Central memory CD4-positive, alpha-beta T cell (primary cell): ENCODE measurements at places on chromosomes 7 and 10.
A peak's percentile ranks its signal among the peaks of the same experiment; 100 is the strongest.

DNA sequence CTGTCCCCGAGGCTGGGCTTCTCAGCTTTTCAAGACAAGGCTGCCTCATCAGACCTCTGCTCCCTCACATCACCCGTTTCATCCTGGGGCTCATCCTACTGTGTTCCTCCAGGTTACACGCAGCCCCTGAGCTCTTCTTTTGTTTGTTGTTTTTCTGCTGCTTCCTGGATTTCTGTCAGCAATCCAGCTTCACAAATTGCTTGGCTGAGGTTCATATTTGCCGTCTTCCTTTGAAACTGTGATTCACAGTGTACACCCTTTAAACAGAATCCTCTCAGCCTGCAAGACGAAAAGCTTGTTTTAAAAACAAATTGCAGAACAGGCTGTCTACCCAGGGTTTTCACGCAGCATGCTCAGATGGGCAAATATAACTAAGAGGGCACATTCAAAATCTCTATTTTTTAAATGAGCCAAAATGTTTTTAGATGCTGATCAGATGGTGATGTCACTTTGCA, 39.1 kb upstream of the PARD3 start:
- DNase-seq: no peak

- DNase-seq: no peak
Observed at GRCh38 chr10:5840314-5841307, 27.4 kb upstream of the GDI2 start.

DNA sequence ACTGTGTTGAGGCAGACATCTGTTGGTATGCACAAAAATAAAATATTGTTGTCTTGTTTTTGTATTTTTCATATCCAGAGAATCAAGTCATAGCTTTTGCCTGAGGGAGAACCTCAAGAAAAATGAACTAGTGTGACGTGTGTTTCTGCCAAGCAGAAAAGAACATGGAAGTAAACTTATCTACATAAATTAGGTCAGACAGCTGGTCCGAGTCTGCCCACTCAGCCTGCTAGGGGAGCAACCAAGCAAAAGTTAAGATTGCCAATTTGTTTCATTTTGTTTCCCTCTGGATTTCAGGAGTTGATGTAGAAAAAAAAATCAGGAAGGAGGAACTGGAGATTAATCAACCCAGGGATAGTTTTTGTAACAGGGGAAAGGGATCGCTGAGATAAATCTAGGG, 572.4 kb upstream of the LRRTM3 start:
- no peak for DNase-seq

DNA sequence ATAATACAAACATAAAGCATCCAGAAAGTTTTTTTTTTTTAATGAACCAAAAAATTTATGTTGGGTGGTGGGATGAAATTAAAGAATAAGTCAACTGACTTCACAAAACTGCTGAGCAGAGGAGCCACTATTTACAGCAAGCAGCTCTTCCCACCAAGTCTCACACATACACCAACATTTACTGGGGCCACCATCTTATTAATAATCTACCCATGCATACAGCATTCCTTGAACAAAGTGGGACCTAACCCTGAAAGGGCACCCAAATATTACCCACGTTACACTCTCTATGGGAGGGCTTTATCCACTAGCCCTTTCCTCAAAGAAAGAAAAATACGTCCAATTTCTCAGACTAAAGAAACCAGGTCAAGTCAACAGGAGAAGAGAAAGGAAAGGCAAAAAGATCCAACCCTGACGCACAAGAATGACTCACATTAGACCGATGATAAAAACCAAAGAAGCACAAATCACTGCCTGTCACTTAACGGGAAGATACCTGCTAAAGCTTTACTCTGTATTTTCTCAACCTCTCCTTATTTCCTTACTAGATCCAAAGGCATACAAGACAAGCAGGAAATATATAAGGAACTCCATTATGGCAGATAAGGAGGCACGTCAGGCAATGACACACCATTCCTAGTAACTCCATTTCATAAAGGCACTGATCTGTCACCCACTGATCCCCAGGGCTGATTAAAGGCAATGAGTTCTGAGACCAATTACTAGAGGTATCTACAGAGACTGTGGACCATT, 141.8 kb upstream of the ASAH2 start:
- no peak for DNase-seq

- DNase-seq: no peak
Observed at GRCh38 chr7:36048902-36049240, 104.2 kb upstream of the EEPD1 start.

DNA sequence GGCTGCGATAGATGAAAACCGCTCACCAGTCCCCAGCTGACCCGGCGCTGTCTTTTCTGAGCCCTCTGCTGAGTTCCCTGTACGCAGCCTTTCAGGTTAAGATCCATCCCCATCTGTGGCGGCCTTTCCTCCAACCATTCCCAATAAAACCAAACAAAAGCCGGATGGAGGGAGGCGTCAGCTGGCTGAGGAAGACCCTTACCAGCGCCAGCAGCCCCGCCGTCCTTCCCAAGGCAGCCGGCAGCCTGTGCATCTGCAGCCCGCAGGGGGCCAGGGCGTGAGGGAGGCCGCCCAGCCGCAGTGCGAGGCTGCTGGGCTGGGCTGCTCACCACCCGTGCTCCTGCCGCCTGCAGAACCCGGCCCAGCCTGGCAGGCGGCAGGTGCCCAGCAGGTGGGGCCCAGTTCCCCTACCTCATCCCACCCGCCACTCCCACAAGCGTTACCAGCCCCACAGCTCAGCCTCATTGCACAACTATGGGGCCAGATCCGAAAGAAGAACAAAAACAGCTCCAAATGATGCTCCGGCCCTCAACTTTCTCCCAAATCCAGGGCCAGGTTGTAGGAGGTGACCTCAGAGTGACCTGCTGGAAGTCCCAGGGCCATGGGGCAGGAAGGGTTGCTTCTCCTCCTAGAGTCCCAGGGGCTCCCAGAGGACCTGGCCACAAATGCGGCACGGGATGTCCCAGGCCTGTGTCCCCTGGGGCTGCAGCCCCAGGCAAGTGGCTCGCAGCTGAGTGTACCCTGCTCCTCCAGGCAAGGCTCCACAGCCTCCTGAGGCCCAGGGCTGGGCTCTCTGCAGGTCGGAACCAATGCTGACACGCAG, 23.8 kb downstream of the PAPOLB start:
- DNase-seq: no peak

DNA sequence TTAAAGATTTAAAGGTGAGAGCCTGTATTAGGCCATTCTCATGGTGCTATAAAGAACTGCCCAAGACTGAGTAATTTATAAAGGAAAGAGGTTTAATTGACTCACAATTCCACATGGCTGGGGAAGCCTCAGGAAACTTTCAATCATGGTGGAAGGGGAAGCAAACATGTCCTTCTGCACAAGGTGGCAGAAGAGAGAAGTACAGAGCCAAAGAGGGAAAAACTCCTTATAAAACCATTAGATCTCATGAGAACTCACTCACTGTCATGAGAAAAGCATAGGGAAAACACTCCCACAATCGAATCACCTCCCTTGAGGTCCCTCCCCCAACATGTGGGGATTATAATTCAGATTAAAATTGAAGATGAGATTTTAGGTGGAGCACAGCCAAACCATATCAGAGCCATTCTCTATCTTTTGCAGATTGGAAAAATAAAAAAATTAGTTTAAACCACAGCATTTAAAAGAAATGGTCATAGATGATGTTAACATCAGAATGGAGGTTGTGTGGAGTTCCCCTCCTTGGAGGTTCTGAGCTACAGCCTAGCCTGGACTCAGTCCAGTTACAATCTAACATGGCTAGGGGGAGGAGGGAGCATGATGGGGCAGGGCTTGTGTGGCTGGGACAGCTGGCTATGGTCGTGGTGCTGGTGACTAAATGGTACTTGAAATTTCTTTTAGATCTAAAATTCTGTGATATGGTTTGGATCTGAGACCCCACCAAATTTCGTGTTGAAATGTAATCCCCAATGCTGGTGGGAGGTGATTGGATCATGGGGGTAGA, 33.1 kb downstream of the GSTO2 start:
- DNase-seq: no peak

DNA sequence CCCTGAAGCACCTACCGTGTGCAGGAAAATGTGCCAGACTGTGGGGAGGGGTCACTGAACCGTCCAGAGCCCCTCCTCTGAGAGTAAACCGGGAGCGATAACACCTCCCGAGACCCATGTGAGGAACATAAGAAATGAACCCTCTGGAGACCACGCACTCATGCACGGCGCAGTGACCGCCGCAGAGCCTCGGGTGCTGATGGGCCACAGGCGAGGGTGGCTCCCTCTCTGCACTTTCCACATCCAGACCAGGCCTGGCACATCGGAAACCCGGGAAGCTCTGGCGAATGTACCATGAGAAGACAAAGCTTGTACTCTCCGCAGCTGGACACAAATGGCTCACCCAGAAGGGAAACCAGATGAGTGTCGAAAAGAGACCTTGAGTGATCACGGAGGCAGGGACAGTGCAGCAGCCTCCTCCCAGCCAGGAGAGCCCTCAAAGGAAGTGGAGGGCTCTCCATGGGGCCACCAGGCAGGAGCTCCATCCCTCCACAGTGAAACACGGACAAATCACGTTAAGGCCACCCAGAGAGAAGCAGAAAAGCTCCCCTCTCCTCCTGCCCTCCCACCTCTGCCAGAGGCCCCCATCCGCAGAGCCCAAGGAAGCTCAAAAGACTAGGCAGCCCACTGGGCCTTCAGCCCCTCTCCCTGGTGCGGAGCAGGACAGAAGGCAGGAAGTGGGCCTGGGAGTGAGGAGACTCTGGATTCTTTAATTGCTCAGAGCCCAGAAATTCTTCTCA, 178.1 kb upstream of the PPP2R2D start:
- DNase-seq: no peak

DNA sequence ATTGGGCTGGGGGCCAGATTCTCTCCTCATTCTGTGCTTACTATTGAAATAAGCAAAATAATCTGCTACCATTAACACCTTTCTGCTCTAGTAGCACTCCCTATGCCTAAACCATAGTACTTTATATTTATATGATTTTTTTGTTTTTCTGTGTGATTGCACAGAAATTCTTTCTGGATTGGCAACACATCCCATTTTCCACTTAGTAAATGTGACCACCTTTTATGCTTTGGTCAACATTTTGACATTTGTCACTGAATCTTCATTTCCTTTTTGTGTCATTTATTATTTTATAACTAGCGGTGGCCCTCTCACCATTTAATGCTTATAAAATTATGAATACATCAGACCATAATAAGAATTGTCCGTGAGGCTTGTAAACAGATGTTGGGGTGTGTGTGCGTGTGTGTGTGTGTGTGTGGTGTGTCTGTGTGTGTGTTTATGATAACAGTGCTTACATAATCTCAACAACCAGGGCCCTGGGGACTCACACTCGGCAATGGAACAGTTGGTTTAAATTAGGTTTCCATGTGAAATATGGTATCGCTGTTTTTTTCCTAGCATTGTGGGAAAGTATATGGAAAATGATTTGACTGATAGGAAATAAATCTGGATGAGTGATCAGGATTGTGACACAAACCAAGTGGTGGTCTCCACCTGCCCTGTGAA, 138.9 kb downstream of the NOC3L start:
- no peak for DNase-seq

DNA sequence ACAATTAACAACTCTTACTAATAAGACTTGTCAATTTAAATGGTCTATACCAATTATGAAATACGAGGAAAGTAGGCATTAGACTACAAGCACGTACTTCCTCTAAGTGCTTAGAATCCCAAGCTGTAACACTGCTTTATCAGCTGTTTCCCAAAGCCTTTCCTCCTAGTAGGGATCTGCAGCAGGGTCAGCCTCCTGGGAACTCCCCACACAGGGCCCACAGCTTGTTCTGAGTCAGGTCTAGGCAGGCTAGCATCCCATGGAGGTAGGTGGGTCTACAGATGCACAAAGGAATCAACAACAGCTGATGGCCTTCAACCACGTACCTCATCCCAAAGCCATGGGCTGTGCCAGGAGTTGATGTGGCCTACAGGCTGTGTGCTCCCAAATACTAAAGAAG, 14.7 kb downstream of the MMS19 start:
- DNase-seq: no peak

DNA sequence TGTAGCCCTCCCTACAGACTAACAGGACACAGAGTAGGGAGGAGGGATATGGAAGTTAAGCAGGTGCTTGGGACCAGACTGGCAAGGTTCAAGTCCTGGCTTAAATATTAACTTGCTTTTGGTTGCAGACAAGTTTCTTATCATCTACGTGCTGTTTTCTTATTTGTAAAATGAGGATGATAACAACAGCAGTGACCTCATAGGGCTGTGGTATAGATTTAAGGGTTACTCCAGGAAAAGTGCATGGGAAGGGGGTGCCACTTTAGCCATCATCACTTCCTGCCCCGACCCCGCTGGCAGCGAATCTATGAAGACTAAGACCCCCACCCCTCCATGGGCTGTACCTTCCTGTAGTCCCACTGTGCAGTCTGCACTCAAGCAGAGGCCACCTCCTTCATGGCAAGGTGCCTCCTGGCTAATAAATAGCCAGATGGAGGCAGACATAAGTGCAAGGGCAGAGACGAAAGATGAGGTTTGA, 250.2 kb downstream of the COBL start:
- DNase-seq: no peak

DNA sequence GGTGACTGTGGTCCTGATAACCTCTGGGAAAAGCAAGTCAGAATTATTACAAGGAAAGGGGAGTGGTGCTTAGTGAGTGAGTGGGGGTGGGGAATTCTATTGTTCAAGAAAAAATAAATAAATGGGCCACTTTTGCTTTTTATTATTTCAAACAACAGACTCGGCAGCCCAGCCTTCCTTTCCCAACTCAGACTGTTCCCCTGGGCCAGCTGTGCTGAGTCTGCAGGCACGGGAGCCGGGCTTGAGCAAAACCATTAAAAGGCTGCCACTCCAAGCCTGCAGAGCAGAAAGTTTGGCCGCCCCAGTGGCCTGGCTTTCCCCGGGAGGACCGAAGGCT, 90.0 kb downstream of the PLXNA4 start:
- DNase-seq: no peak

DNA sequence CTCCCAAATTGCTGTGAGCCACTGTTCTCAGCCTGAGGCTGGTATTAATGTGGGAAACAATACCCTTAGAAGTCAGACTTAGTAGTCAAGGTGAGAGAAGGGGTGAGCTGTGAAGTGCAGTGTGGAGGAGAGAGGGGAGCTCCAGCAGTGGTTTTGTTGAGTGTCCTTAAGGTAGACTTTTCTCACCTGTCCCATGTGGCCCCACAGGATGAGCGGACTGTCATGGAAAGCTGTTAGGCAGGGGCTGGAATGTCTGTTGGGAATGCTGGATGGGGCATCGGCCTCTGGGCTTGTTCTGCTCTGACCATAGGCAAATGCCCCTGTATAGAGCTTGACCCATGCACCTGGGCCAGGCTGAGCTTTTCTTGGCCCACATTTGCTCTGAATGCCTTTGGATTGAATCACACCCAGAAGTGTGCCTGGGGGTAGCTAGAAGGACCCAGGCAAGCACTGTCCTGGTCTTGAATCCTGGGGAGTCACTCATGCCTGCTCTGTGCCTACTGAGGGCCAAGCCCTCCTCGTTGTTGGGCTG, 36.3 kb upstream of the SH2D4B start:
- DNase-seq: no peak

GRCh38 chr7:143372070-143372469, 9.1 kb upstream of the ZYX start:
- peak; percentile 40 for DNase-seq

GRCh38 chr10:92430103-92430502, 139.1 kb downstream of the MARCHF5 start:
- DNase-seq: no peak
